ENCODE measurements at places on chromosomes 3 and 15. TPM values are rescaled to one million over a fixed set of nuclear protein-coding genes. Genes with fewer than 3 reads are reported as not detected.

- DNase-seq: peak; percentile 35
These were observed 813.1 kb downstream of the NAALADL2 start for GRCh38 chr3:175672119-175672689.

- DNase-seq: no peak
These were observed 2.6 kb downstream of the CCDC9B start for GRCh38 chr15:40338041-40338657.

- no peak for DNase-seq
These were observed 195.9 kb downstream of the SLCO3A1 start for GRCh38 chr15:92049290-92049989.

GRCh38 chr3:148748283-148748682 lies 50.6 kb downstream of the AGTR1 start:
- no peak for DNase-seq

Gene EOGT
- polyA plus RNA-seq: 11.5 TPM

Gene ARL6IP5
- polyA plus RNA-seq: 127 TPM

Gene TMEM158
- 5.4 TPM for polyA plus RNA-seq

Gene WDR82
- polyA plus RNA-seq: 116 TPM

Gene TKT
- 90.4 TPM for polyA plus RNA-seq

- no peak for DNase-seq
These were observed 32.7 kb downstream of the ZNF385D start for GRCh38 chr3:21718161-21718765.

Gene CPLX3
- not detected for polyA plus RNA-seq

GRCh38 chr3:135560847-135561246 lies 404.7 kb upstream of the PPP2R3A start:
- DNase-seq: no peak

GRCh38 chr3:88267847-88268246 lies 118.1 kb downstream of the C3orf38 start:
- DNase-seq: no peak

Gene BBX
- polyA plus RNA-seq: 72.0 TPM

- DNase-seq: no peak
These were observed 144.0 kb downstream of the AQP9 start for GRCh38 chr15:58282060-58282708.

DNA sequence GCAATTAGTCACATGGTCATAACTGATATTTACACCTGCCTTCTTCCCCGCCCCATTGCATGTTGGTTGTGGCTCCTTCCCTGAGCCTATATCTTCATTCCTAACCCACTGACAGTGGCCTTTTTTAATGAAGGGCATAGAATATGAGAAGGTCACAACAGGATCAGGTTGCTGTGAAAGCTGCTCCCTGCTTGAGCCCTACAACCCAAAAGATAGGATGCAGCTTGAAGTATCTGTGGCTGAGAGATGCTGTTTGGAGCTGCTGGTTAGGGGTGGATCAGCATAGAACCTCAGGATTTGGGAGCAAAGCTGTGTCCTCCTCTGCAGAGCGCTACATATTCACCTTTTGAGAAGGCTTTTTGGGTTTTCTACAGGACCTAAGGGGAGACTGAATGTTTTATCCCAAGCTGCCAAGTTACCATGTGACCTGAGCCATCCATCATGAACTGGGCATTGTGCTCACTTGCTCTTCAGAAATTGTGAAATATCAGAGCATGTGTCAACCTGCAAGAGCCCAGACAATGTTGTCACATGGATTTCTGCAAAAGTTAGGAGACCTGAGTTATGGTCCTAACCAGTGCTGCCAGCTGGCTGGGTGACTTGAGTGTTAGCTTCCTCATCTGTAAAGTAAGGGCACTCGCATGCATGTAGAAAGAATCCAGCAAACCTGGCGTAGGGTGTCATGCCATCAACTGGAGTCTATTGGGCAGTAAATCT lies 49.8 kb upstream of the ARL8B start:
- DNase-seq: no peak

Gene LAMB2
- 390 TPM for polyA plus RNA-seq

DNA sequence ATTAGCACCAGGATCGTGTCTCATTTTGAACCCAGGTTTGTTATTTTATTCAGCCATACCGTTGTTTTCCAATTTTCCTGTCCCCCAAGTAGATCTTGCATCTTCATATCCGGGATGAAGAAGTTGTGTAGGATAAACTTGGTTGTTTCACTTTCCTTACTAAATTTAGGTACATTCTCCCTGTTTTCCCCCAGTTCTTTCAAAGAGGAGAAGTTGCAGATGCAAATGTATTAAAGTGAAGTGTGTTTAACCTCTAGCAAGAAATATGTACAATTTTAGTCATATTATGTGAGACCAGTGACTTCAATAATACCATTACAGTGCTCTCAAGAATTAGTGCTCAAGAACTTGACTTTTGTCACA lies 1.3 kb downstream of the ATXN7 start:
- DNase-seq: no peak

GRCh38 chr3:146464005-146464595 lies 5.3 kb downstream of the PLSCR2 start:
- DNase-seq: no peak

DNA sequence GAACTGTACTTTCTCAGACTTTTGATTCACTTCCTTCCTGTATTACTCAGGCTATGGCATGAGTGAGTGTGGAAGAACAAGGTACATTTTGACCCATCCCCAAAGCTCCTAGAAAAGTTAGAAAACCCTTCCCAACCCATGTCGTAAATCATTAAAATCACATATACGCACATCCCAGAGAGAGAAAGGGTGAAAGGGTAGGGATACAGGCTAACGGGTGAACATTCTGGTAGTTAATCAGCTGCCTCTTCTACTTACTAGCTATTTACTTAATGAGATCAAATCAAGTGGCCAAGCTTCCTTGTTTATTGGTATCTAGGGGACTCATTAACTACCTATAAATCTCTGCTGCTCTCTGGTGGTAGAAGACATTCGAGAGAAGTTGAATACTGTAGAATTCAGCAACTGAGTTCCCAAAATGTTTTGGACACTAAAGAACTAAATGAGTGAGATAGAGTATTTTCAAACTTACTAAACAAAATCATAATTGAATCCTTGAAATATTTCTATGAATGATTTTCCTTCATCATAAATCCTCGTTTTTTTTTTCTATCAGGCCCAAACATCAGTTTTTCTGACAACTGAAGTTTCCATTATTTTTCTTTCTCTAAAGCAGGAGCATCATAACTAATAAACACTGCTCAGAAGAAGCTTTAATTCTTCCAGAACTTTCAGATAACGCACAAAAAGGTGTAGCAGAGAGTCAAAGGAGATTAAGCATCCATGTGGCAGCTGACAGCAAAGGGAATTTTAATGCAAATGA lies 124.2 kb downstream of the IMPG2 start:
- DNase-seq: peak; percentile 38

Gene PLAAT1
- 2.3 TPM for polyA plus RNA-seq

DNA sequence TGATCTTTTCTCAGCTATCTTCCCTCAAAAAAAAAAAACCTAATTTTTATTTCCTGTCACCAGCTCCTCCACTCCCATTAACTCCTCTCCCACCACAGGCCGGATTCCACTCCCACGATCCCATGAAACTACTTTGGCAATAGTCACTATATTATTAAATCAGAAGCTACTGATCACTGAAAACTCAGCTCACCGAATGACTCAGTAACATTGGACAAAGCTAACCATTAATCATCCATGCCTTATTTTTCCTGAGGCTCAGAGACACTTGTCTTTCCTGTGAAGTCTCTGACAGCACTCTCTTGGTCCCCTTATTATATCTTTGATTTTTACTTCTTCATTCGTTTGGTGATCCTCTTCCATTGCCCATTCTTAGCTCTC lies 260.2 kb downstream of the CGGBP1 start:
- no peak for DNase-seq

- no peak for DNase-seq
These were observed 18.3 kb downstream of the ABHD5 start for GRCh38 chr3:43709022-43709421.

DNA sequence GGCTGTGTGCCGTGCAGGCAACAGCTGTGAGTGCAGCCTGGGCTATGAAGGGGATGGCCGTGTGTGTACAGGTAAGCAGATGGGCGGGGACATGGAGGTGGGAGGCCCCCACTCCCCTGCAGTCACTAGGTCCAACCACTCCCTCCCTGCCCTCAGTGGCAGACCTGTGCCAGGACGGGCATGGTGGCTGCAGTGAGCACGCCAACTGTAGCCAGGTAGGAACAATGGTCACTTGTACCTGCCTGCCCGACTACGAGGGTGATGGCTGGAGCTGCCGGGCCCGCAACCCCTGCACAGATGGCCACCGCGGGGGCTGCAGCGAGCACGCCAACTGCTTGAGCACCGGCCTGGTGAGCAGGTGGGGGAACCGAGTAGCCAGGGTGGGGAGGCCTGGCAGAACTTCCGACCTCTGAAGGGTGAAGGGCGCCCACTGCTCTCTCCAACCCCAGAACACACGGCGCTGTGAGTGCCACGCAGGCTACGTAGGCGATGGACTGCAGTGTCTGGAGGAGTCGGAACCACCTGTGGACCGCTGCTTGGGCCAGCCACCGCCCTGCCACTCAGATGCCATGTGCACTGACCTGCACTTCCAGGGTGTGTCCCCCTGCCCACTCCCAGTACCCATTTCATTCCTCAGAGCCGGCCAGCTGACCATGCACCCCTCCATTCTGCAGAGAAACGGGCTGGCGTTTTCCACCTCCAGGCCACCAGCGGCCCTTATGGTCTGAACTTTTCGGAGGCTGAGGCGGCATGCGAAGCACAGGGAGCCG lies 11.6 kb downstream of the NT5DC2 start:
- DNase-seq: no peak

GRCh38 chr15:89662893-89663626 lies 7.8 kb upstream of the KIF7 start:
- DNase-seq: no peak

- no peak for DNase-seq
These were observed 85.4 kb downstream of the SQOR start for GRCh38 chr15:45720183-45720582.

Gene FAM107A
- 6.2 TPM for polyA plus RNA-seq

- no peak for DNase-seq
These were observed 11.3 kb upstream of the TM4SF1 start for GRCh38 chr3:149388531-149389417.

DNA sequence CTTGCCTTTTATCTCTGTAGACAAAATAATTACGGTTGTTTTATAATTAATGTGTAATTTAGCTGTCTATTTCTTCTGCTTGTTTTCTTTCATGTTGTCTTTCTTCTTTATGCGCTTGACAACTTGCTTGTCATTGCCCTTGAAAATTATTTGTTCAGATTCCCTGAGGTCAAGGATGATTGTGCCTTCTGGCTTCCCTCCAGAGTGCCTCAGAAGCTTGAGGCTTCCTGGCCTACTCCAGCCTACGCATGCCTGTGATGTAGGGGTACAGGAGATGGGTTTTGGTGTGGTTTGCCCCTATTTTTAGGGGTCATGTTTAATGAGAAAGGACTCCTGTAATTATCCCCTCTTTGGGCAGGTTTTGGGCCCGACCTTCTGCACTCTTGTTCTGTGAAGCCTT lies 231.5 kb downstream of the SV2B start:
- DNase-seq: no peak

DNA sequence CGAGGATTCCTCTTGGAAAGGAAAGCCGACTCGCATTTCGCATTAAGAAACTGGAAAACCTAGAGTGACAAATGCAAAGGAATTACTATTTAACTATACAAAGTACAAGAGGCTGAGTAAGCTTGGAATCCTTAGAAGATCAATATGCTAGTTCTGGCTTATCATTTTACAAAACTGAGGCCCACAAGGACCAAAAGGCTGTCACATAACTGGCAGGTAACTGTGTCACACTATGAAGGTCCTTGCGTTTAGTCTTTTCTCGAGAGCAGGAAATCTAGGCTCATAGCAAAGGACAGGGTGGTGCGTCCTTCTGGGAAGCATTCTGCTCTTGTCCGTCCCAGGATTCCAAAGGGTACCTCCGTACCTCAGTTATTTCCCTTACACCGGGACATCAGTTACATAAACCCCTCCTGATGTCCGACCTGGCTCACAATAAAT lies 629 bp downstream of the RPL24 start:
- DNase-seq: no peak

Gene EIF4E3
- polyA plus RNA-seq: 12.6 TPM

Data from right renal cortex interstitium (tissue), 3 donors.